ENCODE measurements at places on chromosomes 13 and 19. TPM values are rescaled to one million over a fixed set of nuclear protein-coding genes. Genes with fewer than 3 reads are reported as not detected.

The ZNF793 gene
- total RNA-seq: 1.2 TPM

The TMC4 gene
- 1.2 TPM for total RNA-seq

The ATP4B gene
- total RNA-seq: not detected

The PTH2 gene
- not detected for total RNA-seq

The ATP8A2 gene
- total RNA-seq: 0.19 TPM

The CDX2 gene
- not detected for total RNA-seq

The PRSS57 gene
- total RNA-seq: 0.95 TPM

The C19orf73 gene
- 3.5 TPM for total RNA-seq

The TBXA2R gene
- 0.65 TPM for total RNA-seq

The NECTIN2 gene
- 58.6 TPM for total RNA-seq

The ELSPBP1 gene
- total RNA-seq: not detected

DNA sequence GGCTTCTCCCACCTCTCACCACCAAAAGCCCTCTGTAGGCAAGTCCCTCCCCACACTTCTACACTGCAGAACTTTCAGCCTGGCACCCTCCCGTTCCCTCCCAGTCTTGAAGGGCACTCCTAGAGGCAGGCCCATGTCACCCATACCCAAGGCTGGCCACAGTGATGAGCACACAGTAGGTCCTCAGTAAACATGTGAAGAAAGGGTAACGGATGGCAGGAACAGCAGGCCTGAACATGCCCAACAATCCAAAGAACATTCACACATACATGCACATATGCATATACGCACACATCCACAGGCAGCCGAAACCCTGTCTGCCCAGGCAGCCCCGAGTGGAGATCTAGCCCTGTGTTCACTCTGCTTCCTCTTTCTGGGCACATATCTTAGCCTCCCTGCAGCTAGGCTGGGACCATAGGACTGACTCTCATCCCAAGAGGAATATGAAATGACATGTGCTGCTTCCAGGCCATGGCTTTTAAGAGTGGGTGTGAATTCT, 55.2 kb downstream of the CEBPG start:
- no peak for DNase-seq

GRCh38 chr13:63351533-63351932, 1935.9 kb upstream of the PCDH20 start:
- DNase-seq: no peak

DNA sequence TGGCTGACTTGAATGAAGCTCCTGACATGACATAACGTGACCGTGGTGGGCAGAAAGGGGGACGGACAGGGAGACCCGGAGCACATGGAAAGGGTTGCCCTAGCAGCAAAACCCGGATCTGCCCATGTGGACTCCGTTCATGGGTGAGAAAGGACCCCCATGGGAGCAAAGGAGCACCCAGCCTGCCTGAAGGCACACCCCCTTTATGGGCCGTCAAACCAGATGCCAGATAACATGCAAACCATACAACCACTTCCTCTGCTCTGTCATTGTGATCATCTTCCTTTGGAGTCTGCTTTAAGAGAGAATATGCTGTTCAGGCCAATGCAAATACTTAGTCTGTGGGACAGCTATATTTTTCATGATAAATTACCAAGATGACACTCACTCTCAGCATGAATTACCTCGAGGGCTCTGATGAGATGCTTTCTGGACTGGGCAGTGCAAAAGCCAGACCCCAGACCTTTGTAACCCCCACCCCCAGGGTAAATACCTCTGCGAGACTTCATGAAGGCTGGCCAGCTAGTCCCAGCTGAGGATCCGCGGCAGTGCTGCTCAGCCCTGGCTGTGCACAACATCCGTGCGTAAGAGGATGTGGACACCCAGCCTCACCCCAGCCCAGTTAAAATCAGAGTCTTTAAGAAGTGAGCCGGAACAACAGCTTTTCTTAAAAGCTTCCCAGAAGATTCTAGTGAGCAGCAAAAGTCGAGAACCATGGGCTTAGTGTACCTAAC, 126.6 kb downstream of the USP12 start:
- no peak for DNase-seq

DNA sequence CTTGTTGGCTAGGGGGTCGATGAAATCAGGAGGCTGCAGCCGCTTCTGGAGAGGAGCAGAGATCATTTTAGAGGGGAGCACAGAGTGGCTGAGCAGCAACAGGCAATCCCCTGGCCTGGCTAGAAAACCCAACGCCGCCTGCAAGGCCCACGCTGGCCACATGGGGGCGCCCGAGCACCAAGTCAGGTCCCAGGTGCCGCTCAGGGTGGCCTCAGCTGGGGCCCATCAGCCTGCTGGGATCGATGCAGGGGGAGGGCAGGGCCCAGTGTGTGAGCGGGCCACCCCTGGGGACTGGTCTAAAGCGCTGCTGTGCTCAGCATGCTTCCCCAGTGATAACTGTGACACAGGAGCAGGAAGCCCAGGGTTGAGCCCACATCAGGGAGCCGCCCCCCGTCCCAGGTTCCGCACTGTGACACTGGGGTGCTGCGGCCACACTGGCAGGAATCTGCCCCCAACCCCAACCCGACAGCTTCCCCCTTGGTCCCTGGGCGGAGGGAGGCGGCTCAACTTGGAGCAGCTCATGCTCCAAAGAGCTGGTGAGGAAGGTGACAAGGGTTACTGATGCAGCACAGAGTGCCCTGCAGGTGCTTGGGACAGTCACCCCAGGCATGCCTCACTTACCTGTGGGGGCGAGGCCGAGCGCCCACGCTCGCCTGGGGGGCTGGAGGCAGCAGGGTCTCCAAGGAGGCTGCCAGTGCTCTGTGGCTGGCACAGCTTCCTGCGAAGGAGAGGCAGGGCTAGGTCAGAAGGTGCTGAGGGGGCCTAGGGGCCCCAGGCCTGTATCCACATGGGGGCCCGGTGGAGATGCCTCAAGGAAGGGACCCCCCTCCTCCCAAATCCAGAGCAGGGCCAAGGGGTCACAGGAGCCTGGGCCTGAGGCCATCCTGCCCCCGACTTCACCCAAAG, 13.3 kb upstream of the ISYNA1 start:
- DNase-seq: peak; percentile 98

DNA sequence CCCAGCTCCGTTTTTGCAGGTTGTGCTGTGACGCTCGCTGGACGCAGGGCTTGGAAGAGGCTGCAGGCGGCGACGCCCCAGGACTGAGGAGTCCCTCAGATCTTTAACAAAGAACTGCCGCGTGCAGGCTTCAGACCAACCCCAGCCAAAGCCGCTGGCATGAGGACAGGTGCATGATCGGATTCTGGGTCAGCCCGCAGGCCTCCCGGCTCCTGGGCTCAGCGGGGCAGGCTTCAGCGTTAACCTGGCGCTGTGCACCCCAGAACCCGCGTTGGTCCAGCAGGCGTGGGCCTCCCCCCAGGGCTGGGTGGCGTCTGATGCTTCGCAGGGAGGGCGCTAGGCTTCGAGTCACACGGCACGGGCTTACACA, 920 bp upstream of the TIMM13 start:
- no peak for DNase-seq

DNA sequence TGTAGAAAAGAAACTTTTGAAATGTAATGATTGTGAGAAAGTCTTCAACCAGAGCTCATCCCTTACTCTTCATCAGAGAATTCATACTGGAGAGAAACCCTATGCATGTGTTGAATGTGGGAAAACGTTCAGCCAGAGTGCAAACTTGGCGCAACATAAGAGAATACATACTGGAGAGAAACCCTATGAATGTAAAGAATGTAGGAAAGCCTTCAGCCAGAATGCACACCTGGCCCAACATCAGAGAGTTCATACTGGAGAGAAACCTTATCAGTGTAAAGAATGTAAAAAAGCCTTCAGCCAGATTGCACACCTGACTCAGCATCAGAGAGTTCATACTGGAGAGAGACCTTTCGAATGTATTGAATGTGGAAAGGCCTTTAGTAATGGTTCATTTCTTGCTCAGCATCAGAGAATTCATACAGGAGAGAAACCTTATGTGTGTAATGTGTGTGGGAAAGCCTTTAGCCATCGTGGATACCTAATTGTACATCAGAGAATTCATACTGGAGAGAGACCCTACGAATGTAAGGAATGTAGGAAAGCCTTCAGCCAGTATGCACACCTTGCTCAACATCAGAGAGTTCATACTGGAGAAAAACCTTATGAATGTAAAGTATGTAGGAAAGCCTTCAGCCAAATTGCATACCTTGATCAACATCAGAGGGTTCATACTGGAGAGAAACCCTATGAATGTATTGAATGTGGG, 19.3 kb downstream of the ZNF583 start:
- DNase-seq: no peak

- DNase-seq: no peak
These were observed 3.2 kb downstream of the ZNF699 start for GRCh38 chr19:9306443-9306842.

DNA sequence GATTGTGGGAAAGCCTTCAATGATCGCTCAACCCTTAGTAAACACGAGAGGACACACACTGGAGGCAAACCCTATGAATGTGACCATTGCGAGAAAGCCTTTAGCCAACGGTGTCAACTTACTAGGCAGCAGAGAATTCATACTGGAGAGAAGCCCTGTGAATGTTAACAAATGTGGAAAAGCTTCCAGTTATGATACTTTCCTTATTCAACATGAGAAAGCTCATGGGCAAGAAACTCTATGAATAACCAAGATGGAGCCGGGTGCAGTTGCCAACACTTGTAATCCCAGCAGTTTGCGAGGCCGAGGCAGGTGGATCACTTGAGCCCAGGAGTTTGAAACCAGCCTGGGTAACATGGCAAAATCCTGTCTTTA, 15.8 kb upstream of the ZNF8 start:
- no peak for DNase-seq

GRCh38 chr19:46081928-46082727, 41.3 kb upstream of the IGFL4 start:
- no peak for DNase-seq

GRCh38 chr13:113964251-113964995, 9.5 kb downstream of the C13orf46 start:
- no peak for DNase-seq

GRCh38 chr13:19795956-19796355, 13.2 kb upstream of the PSPC1 start:
- no peak for DNase-seq

DNA sequence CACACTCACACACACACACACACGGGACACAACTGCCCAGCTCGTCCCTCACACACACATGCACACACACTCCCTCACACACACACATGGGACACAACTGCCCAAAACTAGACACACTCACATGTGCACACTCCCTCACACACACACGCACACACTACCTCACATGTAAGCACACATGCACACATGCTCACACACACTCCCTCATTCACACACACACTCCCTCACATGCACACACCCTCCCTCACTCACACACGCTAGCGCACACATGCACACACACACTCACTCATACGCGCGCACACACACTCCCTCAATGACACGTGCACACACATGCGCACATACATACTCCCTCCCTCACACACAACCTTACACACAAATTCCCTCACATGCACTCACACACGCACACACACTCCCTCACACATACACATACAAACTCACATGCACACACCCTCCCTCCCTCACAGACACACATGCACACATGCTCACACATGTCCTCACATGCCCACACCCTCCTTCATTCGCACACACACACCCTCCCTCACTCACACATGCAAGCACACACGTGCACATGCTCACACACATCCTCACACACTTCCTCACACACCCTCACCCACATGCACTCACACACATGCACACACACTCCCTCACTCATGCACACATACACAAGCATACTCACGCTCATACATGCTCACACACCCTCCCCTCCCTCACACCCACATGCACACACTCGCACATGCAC, 9.0 kb upstream of the RASA3 start:
- no peak for DNase-seq

GRCh38 chr13:90500569-90500968, 846.9 kb upstream of the MIR17HG start:
- DNase-seq: no peak

- DNase-seq: no peak
These were observed 3.1 kb downstream of the AMH start for GRCh38 chr19:2252055-2252796.

DNA sequence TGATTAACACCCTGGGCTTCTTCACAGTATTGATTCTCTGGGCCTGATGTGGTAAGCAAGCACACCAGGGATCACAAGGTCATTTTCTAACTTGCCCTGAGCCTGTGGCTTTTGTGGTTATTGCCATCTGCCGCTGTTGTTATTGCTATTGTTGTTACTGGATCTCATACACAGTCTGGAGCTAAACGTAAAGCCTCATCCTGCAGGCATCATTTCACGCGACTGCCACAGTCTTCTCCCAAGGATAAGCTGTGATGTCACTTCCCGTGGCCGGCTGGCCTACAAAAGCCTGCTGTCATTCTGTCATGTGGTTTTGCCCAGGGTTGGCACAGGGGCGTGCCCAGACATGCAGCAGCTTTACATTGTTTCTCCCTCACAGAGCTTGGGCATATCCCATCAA, 154.0 kb upstream of the GPR12 start:
- DNase-seq: no peak

DNA sequence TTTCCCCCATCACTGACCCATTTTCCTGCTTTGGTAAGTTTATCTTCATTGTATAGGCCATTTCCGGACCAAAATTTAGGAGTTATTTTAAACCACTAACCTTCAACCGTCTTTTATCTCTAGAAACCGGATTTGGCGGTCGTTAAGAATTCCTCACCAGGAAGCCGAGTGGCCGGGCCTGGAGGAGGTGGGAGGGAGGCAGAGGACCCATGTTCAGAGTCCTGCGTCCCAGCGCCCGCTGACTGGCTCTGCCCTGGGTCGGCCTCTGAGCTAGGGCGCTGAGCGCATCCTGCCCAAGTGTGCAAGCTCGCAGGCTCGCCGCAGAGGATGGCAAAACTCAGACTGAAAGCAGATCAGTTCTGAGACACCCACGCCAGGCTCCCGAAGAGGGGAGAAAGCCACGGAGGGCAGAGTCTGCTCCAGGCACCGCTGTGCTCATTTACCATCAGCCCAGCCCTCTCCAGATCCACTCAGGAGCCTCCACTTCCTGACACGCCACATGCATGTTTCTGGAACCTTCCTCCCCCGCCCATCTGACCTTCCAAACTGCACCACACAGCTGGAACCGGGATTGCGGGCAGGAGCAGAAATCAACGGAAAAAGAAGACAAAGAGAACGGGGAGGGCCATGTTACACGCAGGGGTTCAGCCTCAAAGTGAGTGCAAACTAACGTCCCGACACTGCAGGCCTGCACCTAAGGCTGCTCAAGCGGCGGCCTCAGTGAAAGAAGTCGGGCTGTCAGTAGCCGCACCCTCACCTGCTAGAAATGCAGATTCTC, 8.3 kb downstream of the COL4A1 start:
- DNase-seq: no peak

GRCh38 chr13:25876247-25876646, 175.6 kb downstream of the SHISA2 start:
- DNase-seq: no peak

GRCh38 chr13:28527629-28528028, 32.7 kb upstream of the FLT1 start:
- DNase-seq: no peak

GRCh38 chr19:17775245-17775927, 19.6 kb upstream of the B3GNT3 start:
- DNase-seq: peak; percentile 43
